Fibroblast of skin of abdomen (primary cell): ENCODE measurements at places on chromosomes 3 and 15.

DNA sequence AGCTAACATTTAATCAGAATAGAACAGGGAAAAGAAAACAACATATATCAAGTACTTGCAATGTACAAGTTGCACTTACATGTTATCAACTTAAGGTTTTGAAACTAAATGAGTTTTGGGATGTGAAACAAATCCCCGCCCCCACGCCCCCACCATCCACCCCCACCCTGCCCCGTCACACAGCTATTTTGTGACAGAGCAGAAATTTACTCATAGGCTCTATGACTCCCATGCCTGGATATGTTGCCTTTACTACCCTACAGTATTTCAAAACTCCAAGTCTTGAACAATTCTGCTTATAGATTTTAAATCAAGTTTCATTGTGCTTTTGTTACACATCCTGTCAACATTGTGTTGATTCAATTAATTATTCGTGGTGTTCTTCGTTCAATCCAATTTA lies 18.1 kb upstream of the IL1RAP start:
- no peak for DNase-seq

DNA sequence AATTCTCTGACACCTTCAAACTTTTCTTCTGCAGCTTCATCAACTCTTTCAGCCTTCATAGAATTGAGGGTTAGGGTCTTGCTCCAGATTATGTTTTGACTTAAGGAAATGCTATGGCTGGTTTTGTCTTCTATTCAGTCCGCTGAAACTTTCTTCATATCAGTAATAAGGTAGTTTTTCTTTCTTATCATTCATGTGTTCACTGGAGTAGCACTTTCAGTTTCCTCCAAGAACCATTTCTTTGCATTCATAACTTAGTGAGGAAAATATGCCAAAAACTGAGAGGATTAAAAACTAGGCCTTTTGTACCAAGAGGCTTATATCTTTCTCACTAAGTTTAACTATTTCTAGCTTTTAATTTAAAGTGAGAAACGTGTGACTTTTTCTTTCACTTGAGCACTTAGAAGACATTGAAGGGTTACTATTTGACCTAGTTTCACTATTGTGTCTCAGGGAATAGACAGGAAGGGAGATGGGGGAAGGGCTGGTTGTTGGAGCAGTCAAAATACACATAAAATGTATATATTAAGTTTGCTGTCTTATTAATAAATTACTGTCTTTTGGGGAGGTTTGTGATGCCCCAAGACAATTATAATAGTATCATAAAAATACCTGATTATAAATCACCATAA lies 1110.1 kb downstream of the TBL1XR1 start:
- DNase-seq = no peak

GRCh38 chr3:172110127-172110779 lies 70.9 kb downstream of the FNDC3B start:
- DNase-seq = no peak

DNA sequence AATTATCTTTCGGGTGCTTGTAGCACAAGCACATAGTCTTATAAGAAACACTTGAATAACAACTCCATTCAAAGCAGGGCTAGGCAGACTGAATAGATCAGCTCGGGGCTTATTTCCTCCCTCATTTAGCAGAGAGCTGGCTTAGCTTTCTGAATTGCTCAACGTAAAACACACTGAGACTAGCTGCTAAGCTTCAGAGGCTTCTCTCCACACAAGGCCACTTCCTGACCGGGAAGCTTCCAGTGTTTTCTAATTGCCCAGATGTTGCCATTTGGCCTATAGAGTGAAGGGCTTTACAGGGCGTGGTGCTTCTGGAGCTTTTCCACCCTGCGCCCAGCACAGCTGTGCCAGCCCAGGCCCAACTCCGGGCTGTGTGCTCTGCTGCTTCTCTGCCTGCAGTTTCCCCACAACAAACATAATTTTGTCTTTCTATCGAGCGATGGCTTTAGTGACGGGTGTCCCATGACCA lies 16.6 kb downstream of the FAM240A start:
- DNase-seq = peak; percentile 19

GRCh38 chr3:159499031-159499793 lies 489.4 kb upstream of the IL12A start:
- DNase-seq = peak; percentile 71

DNA sequence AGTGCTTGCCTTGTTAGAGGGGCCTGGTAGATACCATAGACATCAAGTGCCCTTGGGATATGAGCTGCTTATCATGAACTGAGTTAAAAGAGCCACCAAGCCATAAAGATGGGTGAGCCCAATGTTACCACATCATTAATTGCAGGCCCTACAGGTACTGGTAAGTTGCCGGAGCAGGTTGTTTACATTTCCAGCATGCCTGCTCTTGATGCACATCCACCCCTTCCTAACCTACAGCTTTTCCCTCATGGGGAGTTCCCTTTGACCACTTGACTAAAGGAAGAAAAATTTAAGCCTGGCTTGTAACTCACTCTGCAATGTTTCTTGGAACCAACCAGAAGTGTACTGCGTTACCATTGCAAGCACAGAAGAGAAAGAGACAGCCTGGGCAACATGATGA lies 24.7 kb upstream of the ULK4 start:
- DNase-seq = no peak

DNA sequence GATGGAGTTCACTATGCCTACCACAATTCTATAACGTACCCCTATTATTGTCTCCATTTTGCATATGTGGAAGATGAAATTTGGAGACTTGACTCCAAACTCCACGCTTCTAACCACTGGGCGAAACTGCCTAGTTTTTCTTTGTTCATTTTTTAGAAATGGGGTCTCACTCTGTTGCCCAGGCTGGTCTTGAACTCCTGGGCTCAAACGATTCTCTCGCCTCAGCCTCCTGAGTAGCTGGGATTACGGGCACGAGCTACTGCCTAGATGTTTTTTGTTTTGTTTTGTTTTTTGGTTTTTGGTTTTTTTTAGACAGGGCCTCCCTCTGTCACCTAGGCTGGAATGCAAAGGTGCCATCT lies 584 bp upstream of the RPL32 start:
- DNase-seq = no peak

GRCh38 chr15:42207674-42208579 lies at the start of gene VPS39:
Gene VPS39, minus strand, starts transcription at chr15:42208304. Its CDS starts 151 bp downstream, at chr15:42208153.
- peak; percentile 81 for DNase-seq

- DNase-seq = no peak
These were observed 106.5 kb downstream of the TIGIT start for GRCh38 chr3:114400371-114400770.

DNA sequence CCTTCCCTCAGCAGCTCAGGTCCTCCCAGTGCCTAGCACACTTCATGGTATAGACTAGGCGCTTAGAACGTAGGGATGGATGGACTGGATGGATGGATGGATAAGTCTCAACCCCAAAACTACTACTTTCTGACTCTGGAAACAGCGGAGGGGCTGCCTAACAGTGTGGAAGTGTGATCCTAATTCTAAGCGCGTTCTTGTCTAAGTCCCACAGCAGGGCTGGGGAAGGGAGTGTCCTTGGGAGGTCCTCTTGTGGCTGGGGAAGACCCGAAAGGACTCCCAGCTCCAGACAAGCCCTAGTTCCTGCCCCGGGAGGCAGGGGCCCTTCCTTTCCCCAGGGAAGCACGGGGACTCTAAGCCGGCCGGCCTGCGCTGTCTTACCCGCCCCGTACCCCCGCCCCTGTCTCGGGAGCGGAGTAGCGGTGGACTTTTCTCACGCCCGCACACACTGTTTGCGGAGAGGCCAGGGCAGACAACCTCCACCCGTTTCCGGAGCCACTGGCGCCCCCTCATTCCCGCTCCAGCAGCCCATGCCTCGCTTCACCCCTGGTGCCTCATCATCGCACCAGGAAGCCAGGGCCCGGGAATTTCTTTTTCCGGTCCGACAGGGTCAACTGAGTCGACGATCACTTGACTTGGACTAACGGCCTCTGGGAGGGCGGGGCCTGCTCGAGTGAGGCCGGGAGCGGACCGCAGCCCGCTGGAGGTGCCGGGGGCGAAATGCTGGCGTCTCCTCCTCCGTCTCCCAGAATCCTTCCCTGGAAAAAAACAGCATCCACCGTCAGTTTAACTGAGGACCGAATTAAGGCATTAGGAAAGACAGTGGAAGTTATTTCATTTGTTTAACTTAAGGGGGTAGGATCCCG lies 133.3 kb downstream of the TBC1D2B start:
- peak; percentile 78 for DNase-seq

- DNase-seq = no peak
These were observed 1.8 kb downstream of the MKRN2 start for GRCh38 chr3:12558706-12559105.

DNA sequence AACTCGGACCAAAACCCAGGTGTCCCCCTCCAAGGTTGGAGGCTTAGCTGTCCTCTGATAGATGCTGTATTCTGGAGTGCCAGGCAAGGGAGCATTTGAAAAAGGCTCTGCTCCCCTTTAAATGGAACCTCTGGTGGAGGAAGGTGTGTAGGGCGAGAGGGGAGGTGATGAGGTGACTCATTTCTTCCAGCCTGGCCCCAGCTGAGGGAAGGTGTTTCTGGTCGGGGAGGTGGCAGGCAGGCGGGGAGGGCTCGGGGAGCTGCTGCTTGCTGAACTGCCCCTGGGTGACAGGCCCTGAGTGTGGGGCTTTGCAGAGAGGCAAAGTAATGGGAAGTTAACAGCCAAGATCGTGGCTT lies 18.8 kb downstream of the PSTPIP1 start:
- DNase-seq = no peak

DNA sequence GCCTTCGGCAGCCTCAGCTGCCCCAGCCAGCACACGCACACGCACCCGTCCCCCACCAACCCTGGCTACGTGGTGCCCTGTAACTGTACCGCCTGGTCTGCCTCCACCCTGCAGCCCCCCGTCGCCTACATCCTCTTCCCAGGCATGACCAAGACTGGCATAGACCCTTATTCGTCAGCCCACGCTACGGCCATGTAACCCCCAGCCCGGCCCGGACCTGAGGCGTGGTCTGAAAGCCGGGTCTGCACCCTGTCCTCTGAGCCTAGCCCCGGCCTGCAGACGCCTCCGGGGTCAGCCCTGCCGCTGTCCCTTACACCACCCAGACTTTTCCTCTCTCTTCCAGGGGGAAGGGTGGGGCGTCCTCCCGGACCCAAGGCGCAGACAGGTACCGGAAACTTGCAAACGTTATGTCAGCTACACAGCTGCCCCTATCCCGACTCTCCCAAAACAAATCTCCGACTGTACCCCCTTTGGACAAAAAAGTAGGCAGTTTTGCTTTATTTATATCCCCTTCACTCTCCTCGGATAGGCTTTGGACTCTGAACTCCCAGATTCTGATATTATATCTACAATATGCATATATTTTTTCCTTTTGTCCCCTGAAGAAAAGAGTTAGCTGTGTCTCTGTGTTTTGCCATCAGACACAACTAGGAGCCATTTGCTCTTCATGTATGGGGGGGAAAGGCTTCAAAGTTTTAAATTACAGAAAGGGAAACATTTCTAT lies 1.4 kb downstream of the SOX14 start:
- DNase-seq = no peak

DNA sequence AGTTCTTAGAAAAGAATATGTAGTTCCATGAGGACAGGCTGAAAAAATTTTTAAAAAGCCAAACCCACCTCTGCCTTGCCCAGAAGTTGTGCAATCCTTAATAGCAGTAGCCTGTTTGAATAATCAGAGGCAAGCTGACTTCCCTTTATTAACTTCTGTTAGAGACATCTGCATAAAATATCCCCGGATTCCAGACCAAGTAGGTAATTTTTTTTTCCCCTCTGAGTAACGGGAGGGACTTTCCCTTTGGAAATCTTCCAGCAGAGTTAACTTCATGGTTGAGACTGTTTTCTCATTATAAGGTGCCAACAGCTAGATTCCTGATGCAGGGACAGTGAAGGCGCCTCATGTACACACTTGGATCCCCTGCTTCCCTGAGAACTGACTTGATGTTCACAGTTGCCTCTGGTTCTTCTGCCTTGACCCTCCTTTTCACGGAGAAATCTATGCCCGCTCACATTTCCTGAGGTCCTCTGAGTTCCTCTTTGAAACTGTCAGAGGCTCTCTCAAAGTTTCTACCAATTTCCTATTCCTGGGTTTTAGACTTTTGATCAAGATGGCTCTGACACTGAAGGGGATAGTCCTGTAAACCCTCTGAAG lies 227.6 kb upstream of the BHLHE40 start:
- peak; percentile 94 for DNase-seq

- DNase-seq = no peak
These were observed 3.3 kb downstream of the PLCH1 start for GRCh38 chr3:155741603-155742002.

- DNase-seq = no peak
These were observed 589.2 kb downstream of the ROBO1 start for GRCh38 chr3:79178471-79179180.

DNA sequence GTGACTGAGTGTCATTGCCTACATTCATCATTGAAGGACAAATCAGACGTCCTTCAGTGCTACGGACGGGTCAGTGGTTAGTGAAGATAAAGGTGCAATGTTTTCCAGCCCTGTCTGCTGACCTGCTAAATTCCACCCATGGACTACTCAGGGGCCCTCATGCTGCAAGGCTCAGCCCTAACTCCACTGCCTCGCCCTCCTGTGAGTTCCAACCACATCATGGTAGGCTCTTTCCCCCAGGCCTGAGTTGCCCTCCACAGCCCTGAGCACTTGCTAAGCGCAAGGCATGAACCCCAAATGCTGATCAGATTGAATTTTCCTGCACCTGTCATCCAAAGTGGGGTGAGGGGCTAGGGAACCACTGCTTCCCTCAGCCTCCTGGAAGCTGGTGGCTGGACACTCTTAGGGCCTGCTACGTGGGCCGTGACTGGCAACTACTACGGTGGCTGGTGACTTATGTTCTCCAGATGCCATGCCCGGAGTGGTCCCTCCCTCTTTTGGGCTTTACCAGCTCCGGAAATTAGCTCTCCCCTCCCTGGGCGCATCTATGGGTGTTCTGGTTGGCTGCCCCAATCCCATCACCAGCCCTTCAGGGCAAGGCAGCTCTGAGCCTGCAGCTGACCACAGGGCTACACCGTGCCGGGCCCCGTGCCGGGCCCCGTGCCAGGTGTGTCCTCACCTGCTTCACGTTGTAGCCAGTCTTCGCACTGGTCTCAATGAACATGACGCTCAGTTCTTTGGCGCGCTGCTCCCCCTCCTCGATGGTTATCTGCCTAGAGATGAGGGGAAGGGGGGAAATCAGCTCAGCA lies 32.1 kb downstream of the SRPRB start:
- no peak for DNase-seq

- no peak for DNase-seq
These were observed 44.8 kb upstream of the UBE2E1 start for GRCh38 chr3:23760871-23761373.

DNA sequence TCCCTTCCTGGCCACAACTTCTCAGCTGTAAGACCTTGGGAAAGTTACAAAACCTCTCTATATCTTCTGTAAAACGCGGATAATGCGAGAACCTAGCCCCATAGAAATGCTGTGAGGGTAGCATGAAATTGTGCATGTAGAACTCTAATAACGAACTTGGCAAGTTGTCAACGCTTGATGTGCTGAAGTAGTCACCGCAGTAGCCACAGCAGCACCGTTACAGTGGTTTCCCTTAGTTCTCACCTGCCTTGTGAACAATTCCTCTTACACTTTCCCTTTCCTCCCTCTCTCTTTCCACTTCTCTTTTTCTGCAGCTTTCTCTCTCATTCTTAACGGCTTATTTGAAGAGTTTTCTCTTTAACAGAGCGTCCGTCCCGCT lies 447 bp upstream of the SHQ1 start:
- peak; percentile 12 for DNase-seq

GRCh38 chr3:18098960-18099587 lies 326.1 kb downstream of the SATB1 start:
- peak; percentile 82 for DNase-seq

GRCh38 chr3:17642474-17642873 lies 100.0 kb downstream of the TBC1D5 start:
- no peak for DNase-seq
